ENCODE measurements at places on chromosomes 3 and 15.

DNA sequence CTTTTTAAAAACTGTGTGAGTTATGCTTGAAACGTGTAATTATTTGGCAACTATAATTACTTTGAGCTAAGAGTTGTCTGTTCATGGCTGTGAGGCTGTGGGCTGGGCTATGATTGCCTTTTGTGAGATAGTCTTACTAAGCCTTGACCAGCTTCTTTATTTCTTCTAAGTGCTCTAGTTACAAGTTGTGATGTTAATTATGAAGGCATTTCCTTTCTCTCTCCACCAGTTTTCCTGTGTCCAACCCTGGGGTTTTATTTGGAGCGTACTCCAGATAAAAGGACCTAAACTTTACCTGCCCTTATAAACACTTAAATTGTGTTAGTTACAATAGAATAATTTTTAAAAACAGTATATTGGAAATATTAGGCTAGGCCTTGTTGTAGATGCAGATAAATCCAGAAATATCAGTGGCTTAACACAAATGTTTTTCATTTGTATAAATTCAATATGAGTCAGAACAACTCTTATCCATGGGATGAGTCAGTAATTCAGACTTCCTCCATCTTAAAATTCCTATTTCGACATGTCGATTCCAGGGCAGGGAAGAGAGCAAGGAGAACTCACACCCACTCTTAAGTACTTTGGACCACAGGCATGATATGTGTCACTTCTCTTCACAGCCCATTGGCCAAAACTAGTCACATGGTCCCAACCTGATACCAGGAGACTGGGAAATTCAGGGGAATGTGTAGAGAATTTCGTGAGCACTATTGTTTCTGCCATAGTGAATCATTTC, 17.0 kb downstream of the TMEM62 start:
- no peak for DNase-seq

DNA sequence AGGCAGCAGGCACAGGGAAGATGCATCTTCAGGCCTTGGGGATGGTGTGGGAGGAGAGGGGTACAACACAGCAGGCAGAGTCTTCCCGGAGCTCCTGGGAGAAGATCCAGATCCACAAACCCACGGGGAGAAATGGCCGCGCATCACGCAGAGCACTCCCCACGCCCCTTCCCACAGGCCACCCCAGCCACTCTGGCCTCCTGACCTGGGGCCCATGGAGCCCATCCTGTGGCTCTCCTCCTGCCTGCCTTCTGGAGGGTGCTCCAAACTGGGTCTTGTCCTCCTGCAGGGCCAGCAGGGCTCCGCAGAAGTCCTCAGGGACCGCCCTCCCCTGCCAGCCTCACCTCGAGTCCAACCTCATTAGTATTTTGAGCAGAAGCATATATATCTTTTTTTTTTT, 17.9 kb downstream of the CORO2B start:
- DNase-seq, result no peak

DNA sequence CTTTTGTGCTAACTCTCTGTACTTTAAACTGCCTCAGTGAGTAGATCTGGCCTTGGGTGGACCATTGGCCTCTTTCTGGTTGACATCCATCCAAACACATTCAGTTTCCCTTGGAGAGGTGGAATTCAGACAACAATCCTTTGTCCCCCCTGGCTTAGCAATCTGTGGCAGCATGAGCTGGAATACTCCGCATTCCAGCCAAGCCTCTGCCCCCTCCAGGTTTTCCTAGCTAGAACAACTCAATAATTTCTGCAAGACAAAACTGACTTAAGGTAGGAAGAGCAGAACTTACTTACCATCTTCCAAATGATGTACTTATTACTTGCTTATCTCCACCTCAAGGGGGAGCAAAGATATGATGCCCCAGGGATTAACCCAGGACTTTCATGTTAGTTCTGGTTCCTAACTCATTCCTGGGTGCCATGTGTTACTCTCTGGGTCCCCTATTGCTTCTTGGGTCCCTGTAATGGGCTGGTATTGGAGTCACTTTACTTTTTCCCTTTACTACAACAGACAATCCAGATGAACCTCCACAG, 21.8 kb upstream of the IL16 start:
- no peak for DNase-seq

- no peak for DNase-seq
Observed at GRCh38 chr3:187507266-187507665, 139.1 kb downstream of the RTP4 start.

GRCh38 chr3:49673121-49673714, 933 bp upstream of the APEH start:
- no peak for DNase-seq

DNA sequence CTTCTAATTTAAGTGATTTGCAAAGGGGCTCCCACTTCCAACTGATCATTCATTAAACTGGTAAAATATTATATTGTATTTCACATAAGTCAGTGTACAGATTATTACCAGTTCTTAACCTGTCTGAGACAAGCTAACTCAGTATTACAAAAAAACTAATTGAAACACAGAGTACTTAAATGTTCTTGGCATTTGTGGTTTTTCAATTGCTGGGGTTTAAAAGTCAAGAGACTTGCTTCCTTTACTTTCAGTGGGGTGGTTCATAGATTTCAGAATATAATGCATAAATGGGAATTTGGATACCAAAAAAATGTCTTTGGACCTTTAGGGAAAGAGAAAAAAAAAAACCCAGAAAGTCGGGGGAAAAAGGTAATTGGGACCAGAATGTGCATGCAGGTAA, 85.0 kb downstream of the ATP10A start:
- no peak for DNase-seq

GRCh38 chr15:100939791-100940190, 20.6 kb downstream of the LRRK1 start:
- DNase-seq, result no peak

DNA sequence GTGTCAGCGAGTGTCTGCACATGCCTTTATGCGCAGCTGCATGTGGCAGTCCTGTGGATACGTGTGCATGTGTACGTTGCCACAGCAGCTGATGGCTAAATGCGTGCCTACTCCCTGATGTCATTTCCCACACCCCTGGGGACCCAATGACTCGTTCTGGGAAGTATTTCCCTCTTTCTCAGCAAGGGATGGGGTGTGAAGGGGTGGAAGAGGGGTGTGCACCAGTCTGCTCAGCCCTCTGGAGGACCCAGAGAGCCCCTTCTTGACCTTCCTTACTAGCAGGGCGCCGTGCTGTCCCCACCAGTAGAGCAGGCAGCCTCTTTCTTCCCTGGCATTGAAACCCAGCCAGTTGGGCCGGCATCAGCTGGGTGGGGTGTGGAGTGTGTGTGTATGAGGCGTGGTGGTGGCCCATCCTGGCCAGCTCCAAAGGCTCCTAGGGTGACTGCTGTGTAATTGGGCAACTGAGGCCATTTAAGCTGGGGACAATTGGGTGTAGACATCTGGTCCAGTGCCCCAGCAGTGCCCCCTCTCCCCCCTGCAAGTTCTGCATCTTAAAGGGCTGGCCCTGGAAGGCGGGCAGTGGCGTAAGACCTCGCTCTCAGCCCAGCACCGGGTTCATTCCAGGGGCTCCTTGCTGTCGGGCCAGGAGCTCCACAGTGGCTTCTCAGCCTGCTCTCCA, 19.2 kb downstream of the SNX33 start:
- DNase-seq, result peak; percentile 52

GRCh38 chr3:3654916-3655315, 144.3 kb upstream of the LRRN1 start:
- DNase-seq, result no peak

DNA sequence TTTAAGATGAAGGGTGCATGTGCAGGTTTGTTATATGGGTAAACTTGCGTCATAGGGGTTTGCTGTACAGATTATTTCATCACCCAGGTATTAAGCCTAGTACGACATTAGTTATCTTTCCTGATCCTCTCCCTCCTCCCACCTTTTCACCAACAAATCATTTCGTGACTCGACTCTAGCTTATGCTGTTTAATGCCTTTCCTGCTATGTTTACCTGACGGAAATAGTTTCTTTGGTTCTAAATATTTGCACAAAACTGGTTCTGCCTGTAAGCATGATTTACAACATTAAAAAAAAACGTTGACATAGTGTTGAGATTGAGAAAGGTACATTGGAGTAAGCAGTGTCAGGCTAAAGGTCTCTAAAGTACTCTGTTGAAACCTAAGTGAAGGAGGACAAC, 2.4 kb downstream of the GNL3 start:
- DNase-seq, result no peak

GRCh38 chr15:27850981-27851857, 247.9 kb downstream of the OCA2 start:
- no peak for DNase-seq

DNA sequence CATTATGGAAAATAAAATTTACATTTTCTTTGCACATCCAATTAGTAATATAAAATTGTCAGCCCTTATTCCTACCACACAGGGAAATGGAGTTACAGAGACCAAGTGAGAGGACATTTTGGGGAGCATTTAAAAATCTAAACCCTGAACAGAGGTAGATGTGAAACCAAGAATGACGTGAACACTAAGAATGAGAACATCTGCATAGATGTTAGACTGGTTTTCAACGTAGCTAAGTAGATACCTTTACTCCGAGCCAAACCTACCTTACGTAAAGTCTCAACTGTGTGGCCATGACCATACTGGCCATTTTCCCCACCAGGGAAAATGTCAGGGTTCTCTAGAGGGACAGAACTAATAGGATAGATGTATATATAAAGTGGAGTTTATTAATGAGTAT, 51.4 kb upstream of the THBS1 start:
- DNase-seq, result no peak

DNA sequence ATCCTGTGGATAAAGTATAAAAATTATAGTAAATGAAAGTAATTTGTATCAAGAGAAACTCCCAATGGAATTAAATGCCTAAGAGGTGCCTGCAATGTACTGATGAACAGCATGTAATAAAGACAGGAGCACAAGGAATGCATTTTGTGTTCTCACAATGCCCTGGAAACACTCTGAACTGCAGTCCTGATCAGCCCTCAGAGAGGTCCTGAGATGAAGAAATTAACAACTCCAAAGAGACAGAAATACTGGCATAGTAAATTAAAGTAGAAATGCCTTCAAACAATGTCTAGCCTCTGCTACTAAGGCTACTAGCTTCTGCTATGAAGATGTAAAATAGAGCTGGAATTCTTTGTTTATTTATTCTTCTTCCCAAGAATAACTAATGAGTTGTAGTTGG, 59.9 kb downstream of the CFAP20DC start:
- no peak for DNase-seq

DNA sequence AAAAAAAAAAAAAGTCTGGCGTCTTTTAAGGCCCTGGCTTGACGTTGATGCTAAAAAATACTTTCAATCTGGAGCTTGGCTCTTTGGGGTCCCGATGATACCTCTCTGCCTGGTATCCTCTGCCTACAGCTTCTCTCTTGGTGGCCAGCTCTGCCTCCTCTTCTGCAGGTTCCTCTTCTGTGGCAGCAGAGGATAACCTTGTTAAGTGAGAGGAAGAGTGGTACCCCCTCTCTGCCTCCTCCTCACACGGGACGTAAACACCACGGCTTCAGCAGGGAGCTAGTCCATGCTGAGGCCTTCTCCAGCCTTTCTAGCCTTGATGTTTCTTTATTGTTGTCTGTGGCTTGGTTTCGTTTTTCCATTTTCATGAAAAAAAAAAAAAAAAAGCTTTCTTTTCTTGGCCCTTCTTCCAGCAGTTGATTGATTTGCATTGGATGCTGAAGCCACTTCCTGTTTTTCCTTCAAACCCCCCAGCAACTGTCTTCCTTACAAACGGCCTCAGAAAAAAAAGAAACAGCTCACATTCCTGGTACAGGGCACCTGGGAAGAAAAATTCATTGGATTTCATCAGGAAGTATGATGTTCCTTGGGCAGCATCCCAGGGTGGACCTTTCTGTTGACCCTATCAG, 59.7 kb downstream of the RORA start:
- DNase-seq, result no peak

- no peak for DNase-seq
Observed at GRCh38 chr3:184738982-184739381, 27.1 kb upstream of the MAGEF1 start.

DNA sequence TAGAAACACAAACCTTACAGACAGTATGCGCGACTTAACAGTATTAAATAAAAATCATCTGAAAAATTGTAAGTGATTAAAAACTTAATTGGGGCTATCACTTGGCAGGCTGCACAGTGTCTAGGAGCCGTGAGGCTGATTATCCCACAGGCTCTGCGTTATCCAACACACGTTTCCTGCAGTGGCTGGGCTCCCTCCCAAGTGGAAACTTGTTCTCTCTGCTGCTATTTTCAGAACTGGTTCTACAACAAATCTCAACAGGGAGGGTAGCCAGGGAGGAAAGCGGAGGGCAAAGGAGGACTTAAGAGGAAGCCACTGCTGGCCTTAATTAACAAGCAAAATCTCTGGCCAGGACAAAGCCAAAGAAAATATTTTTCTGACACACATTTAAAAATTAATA, 555.2 kb downstream of the MAGI1 start:
- no peak for DNase-seq

DNA sequence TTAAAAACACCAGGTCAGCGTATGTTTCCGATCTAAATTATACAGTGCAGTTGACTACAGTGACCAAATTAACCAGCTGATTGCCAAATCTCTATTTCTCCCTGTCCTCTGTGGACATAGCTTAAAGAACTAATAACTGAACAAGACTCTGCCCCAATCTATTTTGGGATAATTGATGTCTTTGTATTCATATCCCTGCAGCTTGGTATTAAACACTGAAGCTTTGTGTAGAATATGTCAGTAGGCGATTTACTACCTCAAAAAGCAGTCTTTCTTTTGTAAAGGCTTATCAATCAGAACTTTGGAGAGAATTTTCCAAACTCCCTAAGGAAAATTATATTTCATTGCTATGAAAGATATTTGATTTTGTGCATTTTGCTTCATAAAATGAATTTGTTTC, 258.2 kb downstream of the SOX2 start:
- DNase-seq, result no peak

- DNase-seq, result no peak
Observed at GRCh38 chr3:196608693-196609092, 30.8 kb upstream of the NRROS start.

DNA sequence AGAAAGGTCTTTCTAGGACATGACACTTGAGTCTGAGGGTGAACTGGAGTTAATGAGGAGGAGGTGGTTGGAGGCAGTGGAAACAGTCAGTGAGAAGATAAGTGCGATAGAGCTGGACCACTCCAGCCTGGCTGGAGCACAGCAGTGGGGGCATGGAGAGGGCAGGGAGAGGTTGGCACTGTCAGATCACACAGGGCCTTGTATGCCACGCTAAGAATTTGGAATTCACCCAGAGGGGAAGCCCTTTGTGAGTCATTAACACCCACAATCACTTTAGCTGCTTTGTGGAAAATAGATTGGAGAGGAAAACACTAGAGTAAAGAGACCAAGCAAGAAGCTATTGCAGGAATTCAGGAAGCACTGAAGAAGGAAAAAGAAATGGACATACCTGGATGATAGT, 83.3 kb downstream of the ZNF621 start:
- no peak for DNase-seq
